Bronchial epithelial cell (primary cell): ENCODE measurements at places on chromosomes 5 and 9. TPM values are rescaled to one million over a fixed set of nuclear protein-coding genes. Genes with fewer than 3 reads are reported as not detected.
A peak's percentile ranks its signal among the peaks of the same experiment; 100 is the strongest.

DNA sequence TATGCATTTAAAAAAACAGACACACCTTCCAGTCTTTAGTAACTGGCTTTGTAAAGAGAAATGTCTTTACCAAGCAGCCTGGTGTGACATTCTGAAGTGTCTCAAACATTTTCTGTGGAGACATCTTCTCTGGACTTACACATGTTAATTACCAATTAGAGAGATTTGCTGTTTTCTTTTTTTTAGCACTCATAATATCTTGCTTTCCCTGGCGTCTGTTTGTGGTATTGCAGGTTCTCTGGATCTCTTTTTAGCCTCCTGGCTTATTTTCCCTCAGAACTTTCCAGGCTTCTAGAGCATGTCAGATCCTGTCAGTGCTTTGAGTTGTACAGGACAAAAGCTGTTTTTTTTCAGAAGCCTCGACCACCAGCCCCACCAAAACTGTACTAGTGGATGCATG is 92.5 kb downstream of the MSX2 start:
- DNase-seq, result no peak

DNA sequence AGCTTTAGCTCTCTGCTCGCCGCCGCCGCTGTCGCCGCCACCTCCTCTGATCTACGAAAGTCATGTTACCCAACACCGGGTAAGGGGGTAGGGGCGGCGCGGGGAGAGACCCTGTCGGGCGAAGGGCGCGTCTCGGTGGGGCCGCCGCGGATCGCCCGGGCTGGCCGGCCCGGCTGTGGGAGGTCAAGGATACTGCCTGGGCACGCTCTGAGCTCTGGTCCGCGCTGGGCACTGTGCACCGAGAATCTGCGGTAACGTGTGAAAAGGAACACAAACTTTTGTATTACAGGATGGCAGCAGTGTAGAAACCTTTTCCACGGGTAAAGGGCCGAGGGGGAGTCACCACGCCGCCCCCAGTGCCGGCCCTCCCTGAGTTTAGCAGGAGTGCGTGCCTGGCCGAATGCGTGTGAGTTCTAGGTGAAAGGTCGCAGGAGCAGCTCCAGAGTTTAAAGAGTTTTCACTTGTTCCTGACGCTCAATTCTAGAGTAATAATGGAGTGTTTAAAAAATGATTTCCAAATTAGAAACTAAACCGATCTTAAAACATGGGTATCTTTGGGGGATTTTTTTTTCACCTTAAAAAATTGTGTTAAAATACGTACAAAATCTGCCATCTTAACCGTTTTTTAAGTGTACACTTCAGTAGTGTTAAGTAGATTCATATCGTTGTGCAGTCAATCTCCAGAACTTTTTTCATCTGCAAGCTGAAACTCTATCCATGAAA is at the start of gene HSDL2:
Gene HSDL2 (plus strand): TSS at position 7 of the 723 bp plus-strand sequence. CDS start 56 bp downstream, at position 63.
- DNase-seq, result peak; percentile 25

- no peak for DNase-seq
Observed at GRCh38 chr5:131685516-131686171, 50.6 kb upstream of the RAPGEF6 start.

- no peak for DNase-seq
Observed at GRCh38 chr5:141611289-141611688, 7.5 kb downstream of the DIAPH1 start.

Gene OBP2B
- not detected in 2 replicates for total RNA-seq

DNA sequence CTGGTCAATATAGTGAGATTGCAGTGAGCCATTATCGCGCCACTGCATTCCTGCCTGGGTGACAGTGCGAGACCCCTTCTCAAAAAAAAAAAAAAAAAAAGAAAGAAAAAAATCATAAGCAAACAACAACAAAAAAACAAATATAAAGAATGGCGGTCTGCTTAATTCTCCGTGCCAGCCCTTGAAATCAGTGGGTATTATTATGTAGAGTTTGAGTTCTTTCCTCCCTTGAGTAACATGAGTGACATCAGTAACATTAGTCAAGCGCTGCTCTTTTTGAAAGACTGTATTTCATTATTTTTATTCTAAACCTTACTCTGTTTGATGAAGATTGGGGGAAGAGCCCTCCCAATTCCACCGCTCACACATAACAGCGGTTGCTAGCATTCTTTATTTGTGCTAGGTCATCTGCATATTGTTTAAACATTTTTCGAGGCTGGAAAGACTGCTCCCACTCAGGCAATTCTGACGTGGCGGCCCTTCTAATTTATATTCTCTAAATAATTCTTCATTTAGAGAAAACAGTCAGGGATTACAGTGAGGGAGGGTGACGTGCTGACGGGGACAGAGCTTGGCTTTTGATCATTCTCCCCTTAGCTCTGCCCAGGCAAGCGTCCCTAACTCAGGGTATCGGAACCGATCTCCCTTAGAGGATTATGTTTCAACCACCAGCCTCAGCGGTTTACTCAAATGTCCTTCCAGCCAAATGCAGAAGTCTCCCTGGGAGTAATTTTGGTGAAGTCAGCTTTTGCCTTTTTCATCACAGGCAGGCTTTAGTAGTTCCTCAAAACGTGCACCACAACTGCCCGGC is 860 bp upstream of the MARCHF6 start:
- no peak for DNase-seq

DNA sequence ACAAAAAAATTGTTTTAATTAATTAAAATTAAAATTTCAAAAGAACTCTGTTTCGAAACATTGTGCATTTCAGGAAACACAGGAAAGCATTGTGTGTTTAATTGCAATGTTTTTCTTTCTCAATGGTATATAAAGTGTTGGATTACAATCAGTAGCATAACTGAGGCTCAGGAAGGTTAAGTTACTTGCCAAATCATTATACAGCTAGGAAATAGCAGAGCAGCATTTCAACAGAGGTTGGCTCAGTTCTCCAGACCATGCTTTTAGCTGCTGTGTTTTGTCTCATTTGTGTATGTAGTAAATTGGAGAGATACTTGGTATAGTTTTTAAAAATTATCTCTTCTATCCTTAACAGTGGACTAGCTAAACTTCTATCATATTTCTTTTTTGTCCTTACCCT is 30.0 kb upstream of the CAMLG start:
- no peak for DNase-seq

Gene ANP32B
- 7.1 and 12.5 TPM in 2 replicates for total RNA-seq

- DNase-seq, result no peak
Observed at GRCh38 chr9:127140181-127140580, 17.7 kb upstream of the ANGPTL2 start.

- DNase-seq, result no peak
Observed at GRCh38 chr5:165003283-165003682, 1497.9 kb downstream of the MAT2B start.

- DNase-seq, result no peak
Observed at GRCh38 chr9:93920131-93920800, 34.9 kb downstream of the BARX1 start.

Gene FBLL1
- 0.77 TPM in 1 of 2 replicates, not detected in the other for total RNA-seq

- DNase-seq, result no peak
Observed at GRCh38 chr5:179788193-179788854, 5.5 kb upstream of the LTC4S start.

Gene SH3RF2
- total RNA-seq, result 3.7 and 6.3 TPM in 2 replicates
